ENCODE measurements at places on chromosomes 3 and 15.
A peak's percentile ranks its signal among the peaks of the same experiment; 100 is the strongest.

DNA sequence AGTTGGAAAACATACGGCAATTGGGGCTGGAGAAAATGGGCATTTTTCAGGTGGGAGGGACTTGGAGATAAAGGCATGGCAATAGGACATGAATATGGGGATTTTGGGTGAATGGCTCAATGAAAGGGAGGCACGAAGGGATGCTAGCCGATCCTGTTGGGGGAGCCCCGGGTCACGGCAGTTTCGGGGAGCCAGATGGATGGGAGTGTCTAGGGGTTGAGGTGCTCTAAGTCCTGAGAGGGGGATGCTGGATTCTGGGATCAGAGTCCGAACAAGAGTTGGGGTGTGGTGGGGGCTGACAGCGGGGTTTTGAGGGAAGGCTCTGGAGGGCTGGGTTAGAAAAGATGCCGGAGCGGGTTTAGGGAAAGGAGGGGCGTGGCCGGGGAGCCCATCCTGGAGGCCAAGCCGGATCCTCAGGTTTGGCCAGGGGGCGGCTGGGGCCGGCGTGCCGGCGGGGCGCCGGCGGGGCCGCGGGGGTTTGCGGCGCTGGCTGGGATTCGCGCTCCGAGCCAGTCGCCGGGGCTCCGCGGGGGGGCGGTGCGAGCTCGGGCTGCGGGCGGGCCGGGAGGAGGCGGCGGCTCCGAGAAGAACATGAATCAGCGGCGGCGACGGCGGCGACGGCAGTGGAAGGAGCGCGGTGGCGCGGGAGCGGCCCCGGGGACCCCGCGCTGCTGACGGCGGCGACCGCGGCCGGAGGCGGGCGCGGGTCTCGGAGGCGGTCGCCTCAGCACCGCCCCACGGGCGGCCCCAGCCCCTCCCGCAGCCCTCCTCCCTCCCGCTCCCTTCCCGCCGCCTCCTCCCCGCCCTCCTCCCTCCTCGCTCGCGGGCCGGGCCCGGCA lies at the start of gene TYRO3:
TYRO3 (plus strand) TSS at position 813 of the 839 bp plus-strand sequence. CDS start 46 bp downstream, outside the sequence.
- peak; percentile 69 for DNase-seq

DNA sequence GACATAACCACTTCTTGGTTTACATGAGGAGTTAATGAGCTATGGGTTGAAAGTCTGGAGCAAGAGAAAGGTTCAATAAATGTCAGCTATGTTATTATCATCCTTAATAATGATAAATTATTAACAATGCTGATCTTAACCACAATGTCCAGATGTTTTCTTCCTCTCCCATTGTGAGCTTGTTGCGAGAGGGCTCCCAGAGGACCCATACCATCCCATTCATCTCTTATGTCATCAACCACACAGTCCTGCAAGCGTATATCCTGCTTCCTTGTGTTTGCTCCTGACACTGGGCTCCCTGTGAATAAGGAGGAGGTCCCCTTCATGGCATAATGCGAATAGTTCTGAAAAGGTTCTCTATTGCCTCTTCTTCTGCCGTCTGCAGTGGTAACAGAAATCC lies 266.8 kb downstream of the TLE3 start:
- no peak for DNase-seq

DNA sequence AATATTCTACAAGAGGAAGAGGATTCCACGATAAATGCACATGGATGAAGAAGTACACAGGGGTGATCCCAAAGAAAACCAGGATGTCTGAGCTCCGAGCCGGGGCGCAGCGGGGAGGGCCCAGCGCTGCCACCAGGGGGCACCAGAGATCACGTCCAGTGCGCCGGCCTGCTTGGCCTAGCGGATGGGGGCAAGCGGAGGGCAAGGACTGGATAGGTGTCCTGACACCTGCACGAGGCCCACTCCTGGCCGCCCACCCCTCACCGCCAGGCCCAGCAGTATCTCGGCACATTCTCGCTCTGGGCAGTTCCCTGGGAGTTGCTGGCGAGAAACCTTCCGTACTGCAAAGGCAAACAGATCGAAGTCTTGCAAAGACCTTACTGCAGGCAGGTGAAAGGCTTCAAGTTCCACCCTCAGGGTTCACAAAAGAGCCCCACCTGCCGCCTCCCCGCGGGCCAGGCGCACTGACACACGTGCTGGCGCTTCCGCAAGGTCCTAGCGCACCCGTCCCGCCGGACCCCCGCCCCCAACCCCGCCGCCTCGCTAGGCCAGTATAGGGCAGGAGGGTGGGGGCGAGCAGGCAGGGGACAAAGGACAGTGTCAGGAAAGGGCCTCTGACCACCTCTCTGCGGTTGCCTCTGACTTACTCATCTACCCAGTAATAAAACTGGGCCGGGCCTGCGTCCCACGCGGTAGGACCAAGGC lies 3.3 kb downstream of the ANKRD63 start:
- peak; percentile 37 for DNase-seq

GRCh38 chr3:127762077-127762786 lies 60.1 kb downstream of the MGLL start:
- no peak for DNase-seq

DNA sequence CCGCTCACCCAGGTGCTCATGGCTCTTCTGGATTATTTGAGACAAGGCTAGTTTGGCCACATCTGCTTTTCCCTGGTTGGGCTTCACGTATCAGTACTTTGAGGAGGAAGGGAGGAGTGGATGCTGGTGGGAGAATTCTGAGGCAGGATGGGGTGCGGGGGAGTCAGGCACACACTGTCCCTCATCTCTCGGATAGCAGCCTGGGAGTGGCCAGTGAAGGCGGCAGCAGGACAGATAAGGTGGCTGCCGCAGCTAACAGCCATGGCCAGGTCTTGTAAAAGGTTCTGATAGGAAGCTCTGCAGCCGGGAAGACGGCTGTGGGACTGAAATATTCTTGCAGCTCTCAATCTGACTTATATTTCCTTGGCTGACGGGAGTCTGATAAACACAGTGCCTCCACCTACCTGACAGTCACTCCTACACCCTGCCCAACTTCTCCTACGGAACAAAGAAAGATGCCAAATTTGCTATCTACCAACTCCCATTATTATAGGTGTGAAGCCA lies 87.3 kb downstream of the MESD start:
- DNase-seq, result no peak

GRCh38 chr15:48637639-48638038 lies 7.9 kb downstream of the FBN1 start:
- DNase-seq, result no peak

- no peak for DNase-seq
Observed at GRCh38 chr3:23735535-23736326, 70.0 kb upstream of the UBE2E1 start.

DNA sequence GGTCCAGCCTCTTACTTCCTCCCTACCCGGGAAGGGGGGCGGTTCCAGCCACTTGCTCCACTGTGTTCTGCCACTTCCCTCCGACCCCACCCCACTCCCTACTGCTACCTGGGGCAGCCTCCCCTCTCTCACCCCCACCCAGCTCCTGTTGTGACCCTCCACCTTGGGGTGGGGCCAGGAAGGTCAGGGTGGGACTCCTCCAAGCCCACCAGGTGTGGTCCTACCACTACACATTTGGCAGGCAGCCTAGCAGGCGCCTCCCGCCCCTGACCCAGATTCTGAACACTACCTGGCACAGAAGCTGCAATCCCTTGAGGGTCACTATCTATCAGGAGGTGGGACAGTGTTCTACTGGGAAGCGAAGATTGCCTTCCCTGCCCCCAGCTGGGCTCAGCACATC lies 13.7 kb upstream of the RAF1 start:
- DNase-seq, result no peak

DNA sequence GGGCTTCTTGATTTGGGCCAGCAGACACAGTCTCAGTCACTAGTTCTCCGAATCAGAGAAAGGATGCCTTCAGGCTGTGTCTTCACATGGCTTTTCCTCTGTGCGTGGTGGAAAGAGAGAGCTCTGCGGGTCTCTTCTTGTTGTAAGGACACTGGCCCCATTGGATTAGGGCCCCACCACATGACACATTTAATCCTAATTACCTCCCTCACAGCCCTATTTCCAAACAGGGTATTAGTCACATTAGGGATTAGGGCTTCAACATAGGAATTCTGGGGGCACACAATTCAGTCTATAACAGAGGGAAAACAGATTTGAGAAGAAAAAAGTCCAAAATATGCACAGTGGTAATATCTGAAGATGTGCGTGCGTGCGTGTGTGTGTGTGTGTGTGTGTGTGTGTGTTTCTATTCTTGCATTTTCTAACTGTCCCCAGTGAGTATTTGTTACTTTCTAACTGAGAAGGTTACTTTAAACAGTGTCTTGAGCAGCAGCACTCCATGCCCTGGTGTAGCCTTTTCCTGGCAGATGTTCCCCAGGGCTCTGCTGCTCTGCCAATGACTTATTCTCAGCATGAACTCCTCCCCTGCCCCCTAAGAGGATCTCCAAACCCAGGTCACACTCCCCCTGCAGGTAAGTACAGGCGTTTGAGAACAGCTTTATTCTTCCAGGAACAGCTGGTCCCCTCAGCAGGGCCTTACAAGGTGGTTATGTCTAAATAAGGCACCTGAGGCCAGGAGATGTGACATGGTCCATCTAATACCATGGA lies 72.9 kb downstream of the RPL39L start:
- no peak for DNase-seq

GRCh38 chr3:30776186-30776815 lies 118.2 kb downstream of the GADL1 start:
- DNase-seq, result no peak

GRCh38 chr15:80875568-80876347 lies 96.6 kb downstream of the CEMIP start:
- DNase-seq, result no peak

DNA sequence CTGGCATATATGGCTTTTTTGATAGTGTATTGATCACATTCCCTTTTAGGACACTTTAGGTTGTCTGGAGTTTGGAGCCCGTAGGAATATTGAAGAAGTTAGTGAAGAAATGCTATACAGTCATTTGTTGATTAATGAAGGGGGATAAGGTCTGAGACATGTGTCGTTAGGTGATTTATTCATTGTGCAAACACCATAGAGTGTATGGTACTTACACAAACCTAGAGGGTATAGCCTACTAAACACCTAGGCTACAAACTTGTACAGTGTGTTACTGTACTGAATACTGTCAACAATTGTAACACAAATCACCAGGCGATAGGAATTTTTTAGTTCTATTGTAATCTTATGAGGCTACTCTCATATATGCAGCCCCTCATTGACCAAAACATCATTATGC lies 3.3 kb downstream of the TPM1 start:
- no peak for DNase-seq

DNA sequence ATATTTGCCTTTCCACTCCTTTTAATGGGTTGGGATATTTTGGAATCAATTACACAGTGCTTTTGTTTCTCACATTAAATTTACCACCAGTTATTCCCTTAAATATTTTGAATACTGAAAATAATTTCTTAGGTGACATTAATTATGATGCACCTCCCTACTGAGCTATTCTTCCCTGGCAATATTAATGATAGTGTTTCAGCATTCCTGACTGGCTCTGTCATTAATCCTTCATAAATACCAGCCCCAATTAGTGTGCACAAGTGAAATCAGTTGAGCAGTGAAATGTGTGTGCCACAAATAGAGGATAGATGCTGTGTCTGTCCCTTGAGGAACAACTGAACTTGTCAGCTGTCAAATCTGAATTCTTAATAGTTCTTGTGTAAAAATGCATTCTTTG lies 304.0 kb downstream of the CACNA2D3 start:
- no peak for DNase-seq

- no peak for DNase-seq
Observed at GRCh38 chr3:116863270-116863770, 153.7 kb downstream of the TUSC7 start.

- no peak for DNase-seq
Observed at GRCh38 chr3:35223632-35224394, 415.5 kb upstream of the ARPP21 start.

GRCh38 chr3:141661229-141662196 lies 76.6 kb upstream of the RNF7 start:
- DNase-seq, result no peak

- DNase-seq, result no peak
Observed at GRCh38 chr3:182083112-182083511, 371.4 kb downstream of the SOX2 start.

- DNase-seq, result no peak
Observed at GRCh38 chr3:171286580-171287249, 173.5 kb downstream of the TNIK start.

DNA sequence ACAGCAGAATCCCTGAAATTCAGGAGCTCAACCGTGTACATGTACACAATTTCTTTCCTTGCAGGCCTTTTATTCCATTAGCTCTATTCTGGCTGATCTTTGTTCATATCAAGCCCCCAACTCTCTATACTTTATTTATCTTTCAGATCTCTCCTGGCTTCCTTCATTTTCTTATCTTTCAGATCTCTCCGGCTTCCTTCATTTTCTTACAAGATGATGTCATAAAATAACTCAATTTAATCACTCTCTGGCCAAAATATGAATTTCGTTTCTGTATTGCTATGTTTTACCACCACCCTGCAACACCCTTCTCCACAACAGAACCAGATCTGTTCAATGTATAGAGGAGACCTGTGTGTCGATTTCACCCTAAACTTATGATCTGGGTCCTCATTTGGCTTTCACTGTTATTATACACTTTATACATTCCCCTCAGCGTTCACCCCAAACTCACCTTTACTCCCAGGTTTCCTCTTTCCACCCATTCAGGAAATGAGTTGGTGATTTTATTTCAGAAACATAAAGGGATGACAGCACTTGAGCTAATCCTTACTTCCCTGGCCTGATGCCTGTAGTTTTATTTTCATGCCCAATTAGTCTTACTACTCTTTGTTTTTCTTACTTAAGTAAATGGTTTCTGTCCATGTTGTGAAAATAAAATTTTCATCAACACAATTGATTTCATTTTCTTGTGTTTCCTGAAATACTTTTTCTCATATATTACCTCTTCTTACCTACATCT lies 195.5 kb downstream of the BCHE start:
- DNase-seq, result no peak

DNA sequence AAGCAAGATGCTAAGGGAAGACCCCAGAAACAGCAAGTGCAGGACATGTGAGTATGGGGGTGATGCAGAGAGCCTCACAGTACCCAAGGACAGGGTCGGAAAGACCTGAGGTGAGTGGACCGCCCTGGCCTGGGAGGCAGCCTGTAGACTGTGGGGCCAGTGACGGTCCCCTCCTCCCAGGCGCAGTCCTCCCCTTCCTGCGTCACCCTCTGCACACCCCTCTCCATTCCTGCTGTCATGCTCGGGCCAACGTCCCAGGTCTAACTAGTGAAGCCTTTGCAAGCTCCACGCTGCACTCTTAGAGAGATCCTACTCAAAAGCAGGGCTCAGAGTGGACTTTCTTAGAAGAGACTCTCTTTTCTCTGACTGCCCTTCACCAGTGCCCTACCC lies 41.6 kb downstream of the TM2D3 start:
- DNase-seq, result no peak

DNA sequence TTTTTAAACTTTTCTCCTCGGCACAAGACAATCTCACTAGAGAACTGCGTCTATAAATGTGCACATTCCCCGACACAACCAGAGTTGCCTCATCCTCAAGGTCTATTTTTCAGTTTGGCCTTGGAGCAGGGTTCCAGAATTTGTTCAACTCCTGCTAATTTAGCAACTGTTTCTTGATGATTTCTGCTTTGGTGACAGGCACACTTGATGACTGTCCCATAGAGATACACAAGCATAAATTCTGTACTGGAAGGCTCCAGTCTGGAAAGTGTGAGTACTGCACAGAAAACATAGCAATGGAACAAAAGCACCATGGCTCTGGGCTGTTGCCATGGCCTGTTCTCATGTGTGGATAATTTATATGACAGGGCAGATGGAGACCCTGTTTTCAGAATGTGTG lies 379.6 kb upstream of the PDZRN3 start:
- no peak for DNase-seq

- no peak for DNase-seq
Observed at GRCh38 chr15:36832774-36833463, 253.5 kb downstream of the CDIN1 start.

GRCh38 chr3:159978353-159978752 lies 10.3 kb upstream of the IL12A start:
- no peak for DNase-seq

All from activated gamma-delta T cell (primary cell).